ENCODE measurements at places on chromosomes 3 and 15.

DNA sequence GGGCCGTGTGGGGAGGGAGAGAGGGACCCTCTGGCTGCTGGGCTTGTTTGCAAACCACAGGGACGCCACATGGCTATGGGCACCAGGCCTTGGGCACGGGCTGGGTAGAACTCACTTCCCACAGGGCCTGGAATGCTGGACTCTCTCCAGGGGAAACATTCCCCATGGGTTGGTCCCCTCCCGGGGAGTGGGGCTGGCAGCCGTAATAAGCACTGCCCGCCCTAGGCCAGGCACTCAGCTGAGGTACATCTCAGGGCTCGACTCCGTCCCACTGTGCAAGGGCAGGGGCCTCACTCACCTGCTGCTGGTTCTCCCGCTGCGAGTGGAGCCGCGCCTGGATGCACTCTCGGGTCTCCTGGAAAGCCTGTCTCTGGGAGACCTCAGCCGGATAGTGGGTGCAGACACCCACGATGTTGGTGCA lies 96.7 kb downstream of the ADCY5 start:
- DNase-seq: no peak

- peak; percentile 29 for DNase-seq
These were observed 11.0 kb upstream of the CTNNB1 start for GRCh38 chr3:41188306-41188705.

DNA sequence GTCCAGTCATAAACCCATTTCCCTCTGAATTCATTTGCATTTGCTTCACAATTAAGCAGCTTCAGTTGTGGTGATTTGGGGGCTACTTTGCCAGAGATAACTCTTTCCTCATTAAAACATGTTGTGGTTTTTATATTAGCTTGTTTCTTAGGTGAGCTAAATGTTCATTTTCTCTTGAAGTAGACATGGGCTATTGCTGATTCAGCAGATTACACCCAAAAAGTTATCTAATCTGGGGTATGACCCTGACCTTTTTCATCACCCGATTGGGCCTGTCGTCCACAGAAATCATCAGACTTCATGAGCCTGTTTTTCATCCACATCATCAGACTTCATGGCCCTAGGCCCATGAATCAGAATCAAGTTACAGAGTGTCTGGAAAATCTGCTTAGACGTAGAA lies 97.5 kb upstream of the KLHL25 start:
- no peak for DNase-seq

DNA sequence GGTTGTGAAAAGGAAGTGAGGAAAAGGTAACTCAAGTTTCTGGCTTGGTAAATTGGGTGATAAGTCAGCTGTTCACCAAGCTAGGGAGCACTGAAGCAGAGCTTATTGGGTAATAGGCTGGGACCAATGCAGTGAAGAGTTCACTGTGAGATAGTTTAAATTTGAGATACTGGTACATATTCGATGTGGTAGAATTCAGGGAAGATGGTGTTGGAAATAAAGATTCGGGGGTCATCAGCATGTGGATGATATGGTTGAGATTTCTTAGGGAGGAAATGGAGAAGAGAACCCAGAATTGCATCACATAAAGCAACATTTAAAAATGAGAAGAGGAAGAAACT lies 16.9 kb downstream of the MME start:
- no peak for DNase-seq

DNA sequence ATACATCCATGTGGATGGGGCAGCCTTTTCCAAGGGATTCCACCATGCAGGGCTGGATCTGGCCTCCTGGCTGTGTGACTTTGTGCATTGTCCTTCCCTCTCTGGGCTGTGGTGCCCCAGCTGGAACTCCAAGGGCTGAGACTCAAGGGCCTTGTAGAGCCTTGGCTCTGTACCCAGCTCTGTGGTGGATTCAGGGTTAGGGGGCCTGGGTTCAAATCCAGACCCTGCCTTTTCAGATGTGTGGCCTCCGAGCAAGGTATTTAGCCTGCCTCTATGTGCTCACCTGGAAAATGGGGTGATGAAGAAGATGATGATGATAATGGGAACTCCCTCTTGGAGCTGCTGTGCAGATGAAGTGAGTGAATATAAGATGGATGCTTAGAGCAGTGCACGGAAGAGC lies 161.9 kb downstream of the WNT7A start:
- DNase-seq: no peak

DNA sequence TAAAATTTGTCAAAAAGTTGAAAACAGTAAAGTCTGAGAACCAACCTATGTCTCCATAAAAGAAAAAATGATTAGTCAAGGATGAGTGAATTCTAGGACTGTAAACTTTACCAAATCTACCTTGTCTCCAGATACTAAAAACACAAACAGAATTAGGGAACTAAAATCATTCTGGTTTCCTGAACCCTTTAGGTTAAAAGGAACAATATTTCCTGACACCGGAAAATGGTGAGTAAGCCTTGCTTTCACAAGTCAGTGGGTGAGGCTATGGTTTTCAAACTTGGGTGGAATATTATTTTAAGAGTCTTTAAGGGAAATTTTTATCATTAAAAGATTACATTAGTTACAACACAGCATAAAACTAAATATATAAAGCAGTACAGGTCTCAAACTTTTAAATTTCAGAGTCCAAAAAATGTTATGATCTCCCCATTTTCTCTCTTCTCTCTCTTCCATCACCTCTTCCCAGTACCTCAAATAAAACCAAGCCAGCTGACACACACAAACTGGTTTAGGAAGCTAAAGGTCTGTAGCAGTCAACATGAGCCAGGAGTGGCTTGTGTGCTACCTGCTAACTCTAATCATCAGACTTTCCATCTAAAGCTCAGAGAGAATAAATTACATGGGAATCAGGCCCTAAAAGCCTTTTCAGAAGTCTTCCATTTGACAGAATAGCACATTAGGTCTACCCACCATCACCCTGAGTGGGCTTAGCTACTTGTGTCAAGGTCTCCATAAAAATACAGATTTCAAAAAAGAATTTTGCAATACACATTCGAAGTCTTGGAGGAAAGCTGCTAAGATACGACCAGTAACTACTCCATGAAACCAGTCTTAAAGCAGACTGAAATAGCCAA lies 2.2 kb downstream of the SLC12A6 start:
- no peak for DNase-seq

DNA sequence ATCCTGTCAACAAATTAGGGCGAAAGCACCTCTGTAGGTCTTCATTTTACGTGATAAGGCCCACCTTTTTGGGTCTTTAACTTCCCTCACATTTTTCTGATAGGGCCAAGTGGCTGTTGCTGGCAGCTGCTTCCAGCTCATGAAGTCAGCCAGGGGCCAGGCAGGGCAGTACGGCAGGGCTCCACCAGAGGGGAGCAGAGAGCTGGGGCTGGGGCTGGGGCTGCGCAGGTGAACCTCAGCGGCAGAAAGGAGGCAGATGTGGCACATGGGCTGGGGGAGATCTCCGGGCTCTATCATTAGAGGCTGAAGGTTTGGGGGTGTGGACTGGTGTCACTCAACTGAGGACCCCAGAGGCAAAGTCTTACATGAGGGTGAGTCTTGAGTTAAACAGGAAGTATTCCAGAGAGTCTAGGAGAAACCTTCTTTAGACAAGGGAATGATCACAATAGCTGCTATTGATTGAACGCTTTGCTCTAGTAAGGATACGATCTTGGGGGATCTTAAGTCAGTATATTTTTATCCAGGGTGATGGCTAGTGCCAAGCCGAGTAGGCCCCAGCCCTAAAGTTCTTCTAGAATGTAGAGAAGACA lies 62.8 kb upstream of the MEX3B start:
- DNase-seq: peak; percentile 66

Data from activated CD4-positive, alpha-beta T cell treated with anti-CD3 and anti-CD28 coated beads for 24 hours (primary cell).